HCEC 1CT (cell line): ENCODE measurements at places on chromosomes 7 and 10.

DNA sequence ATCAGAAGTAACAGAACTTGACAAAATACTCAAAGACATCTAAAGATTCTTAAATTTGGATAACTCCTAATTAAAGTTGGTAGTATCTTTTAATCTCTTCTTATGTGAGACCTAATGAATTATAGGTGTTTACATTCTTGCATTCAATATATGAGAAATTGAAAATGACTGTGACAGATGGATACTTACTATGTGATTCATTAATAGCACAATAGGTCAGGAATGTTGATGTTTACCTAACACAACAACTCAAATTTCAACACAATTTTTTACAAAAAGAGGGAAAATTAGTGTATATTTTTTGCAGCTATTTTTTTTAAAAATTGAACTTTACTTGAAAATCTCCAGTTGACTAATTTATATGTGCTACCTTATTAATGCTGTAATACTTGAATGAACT is 31.7 kb upstream of the MCU start:
- peak; percentile 55 for DNase-seq

GRCh38 chr10:4654496-4654895 is 171.5 kb upstream of the AKR1E2 start:
- DNase-seq: no peak

GRCh38 chr7:150399421-150400007 is 20.4 kb downstream of the ZNF775 start:
- no peak for DNase-seq

- DNase-seq: peak; percentile 51
Observed at GRCh38 chr7:124152859-124153692, 120.2 kb upstream of the TMEM229A start.

GRCh38 chr10:74930965-74931364 is 104.6 kb downstream of the KAT6B start:
- no peak for DNase-seq
